NCI-H187 (cell line): ENCODE measurements at places on chromosomes 2 and 18.

DNA sequence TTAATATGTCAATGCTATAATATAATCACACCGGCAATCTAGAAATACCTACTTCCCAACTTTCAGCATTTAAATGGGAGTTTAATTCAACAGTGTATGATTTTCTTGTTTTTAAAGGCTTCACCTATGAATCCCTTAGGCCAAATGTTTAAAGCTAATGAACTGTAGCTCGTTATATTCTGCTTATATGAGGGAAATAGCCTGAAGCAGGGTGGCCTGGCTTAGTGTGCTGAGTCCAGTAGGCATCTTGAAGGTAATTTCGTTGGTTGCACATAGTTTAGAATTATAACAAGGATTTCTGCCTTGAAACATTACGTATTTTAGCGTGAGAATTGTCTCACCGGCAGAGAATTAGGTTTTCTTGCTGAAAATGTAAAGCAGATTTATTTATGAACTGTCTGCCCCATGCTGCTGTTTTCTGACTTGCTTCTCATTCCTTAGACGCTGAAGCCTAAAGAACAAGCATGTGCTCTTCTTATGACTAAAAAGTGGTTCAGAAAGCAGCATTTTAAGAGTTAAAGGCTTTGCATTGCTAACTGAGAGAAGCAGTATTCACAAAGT, 433.7 kb upstream of the RAB12 start:
- no peak for DNase-seq

- DNase-seq = no peak
Observed at GRCh38 chr18:24420551-24420950, 5.9 kb upstream of the IMPACT start.

DNA sequence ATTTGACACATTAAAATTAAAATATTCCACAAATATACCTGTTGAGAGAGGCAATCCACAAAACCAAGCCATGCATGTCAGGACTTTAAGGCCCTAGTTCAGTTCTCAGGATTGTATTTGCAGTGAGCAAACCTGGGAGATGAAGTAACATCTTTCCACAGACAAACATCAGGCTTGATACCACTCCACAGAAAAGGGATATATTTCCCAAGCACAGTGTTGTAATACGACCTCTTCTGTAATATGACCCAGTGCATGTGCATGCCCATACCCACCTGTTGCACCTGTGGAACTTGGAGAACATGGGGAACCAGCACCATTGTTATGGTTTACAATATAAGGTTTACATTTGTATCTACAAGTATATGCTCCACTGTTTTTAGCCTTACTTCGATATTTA, 184.0 kb downstream of the PDE11A start:
- no peak for DNase-seq

GRCh38 chr2:171598713-171599319, 76.5 kb downstream of the CYBRD1 start:
- no peak for DNase-seq

DNA sequence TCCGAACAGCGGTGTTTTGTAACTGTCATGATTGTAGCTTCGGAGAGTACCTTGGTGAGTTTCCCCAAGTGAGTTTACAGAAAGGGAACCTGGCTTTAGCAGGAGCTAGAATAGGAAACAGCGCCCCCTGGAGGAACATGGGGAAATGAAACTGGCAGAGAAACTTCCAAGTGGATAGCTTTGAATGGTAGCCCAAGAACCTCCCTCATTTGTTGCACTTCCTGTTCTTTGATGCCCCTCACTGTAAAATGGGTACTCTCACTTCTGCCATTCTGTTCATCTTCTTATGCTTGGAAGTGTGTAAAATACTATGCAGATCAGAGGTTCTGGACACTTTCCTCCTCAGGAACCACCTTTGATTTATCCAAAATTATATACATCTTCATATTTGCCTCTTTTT, 36.2 kb downstream of the CHST10 start:
- peak; percentile 80 for DNase-seq

DNA sequence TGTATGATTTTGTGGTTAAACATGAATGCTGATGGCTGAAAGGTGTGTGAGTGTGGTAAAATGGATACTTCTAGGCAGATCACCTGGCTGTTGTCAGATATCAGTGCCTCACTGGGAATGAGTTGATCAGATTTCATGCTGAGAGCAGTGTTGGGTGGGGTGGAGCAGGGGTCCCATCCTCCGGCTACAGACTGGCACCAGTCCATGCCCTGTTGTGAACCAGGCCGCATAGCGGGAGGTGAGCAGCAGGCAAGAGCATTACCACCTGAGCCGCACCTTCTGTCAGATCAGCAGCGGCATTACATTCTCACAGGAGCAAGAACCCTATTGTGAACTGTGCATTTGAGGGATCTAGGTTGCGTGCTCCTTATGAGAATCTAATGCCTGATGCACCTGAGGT, 78.7 kb downstream of the GLI2 start:
- DNase-seq = no peak

DNA sequence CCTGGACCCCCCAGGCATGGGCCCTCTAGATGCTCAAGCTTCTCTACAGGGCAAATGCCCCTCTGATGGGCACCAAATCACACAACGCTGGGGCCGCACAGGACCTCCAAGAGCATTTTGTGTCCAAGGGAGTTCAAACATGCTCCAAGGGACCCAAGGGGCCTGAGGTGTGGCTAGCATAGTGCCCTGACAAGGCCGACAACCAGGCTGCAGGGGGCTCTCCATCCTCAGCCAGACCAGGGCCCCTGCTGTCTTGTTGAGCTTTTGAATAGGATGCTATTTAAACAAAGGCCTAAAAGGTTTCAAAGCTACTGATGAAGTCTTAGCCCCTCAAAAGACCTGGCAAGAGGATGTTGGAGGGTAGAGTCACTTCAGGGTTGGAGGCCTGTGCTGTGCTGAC, 33.1 kb downstream of the EN1 start:
- no peak for DNase-seq

DNA sequence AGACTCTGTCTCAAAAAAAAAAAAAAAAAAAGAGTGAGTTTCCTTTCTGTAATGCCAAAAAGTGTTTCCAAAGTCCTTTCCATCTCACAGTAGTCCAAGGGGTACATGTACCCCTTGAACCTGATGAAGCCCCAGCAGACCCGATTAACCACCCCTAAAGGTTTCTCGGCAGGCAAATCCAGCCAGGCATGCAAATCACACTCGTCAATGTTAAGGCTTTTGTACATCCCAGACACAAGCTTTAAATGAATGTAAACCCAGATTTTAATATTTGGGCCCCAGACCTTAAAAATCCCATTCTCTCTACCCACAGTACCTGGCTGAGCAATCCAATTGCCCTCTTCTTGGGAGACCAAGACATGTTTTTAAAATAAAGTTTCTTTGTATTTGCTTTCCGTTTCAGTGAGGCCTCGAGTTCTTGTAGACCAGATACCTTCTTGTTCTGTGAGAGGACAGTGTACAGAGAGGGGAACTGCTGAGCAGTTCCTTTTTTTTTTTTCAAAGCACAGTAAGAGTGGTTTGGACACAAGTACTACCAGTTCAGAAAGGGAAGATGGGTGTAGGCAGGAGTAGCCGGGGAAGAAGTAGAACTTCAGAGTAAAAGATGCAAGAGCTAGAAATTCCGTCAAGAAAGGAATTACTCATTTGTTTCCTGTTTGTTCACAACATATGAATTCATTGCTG, at the start of gene NLRC4:
TSS of gene NLRC4 (minus strand) at position 465 of the 684 bp plus-strand sequence. CDS start 8,111 bp downstream, outside the sequence.
- DNase-seq = no peak

DNA sequence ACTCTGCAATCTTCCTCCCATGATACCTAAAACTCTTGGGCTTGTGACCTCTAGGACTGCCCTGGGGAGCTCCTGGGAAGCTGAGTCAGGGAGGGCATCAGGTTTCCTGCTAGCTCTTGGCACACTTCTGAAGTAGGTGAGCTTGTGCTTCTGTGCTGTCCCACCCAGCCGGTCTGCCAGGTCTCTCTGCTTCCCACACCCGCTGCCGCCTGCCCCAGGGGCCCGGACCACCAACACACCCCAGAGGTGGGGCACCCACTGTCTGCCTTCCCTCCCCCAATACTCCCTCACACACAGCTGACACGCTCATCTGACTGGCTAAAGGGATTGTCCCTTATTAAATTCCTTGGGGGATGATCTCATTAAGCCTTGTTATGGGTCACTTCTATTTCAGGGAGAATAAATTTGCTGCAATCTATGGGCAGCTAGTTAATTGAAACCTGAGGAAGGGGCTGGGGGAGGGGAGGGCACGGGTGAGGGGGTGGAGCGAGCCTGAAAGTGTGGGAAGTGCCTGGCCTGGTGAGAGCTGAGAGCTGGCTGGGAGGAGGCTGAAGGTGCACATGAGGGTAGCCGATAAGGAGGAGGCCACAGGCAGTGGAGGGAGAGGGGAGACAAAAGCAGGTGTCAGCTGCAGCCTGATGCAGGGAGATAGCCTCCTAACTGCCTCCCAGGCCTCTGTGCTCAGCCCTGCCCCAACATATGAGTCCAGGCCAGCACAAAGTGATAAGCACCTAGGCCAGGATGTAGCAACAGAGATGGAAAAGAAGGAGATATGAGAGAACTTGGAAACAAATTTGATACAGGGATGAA, 48.8 kb downstream of the HAUS1 start:
- no peak for DNase-seq

DNA sequence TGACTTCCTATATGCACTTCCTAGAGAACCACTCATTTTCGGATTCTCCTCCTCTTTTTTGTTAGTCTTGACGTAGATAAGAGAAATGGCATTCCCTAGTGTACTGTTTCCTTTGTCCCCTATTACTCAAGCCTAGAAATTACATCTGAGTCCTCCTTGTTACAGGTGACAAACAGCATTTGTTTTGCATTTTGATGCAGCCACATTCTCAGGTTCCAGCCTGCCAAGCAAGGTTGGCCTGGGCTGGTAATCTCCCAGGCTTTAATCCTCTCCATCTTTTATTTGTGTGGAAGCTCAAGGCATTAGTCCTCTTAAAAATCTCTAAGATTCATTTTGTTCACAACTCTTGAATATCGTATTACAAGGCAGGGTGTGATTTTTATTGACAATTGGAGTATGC, 318.0 kb upstream of the NRP2 start:
- DNase-seq = peak; percentile 27

- DNase-seq = no peak
Observed at GRCh38 chr2:10830203-10830602, 17.6 kb upstream of the PDIA6 start.

- no peak for DNase-seq
Observed at GRCh38 chr2:172953411-172953810, 122.2 kb upstream of the MAP3K20 start.

DNA sequence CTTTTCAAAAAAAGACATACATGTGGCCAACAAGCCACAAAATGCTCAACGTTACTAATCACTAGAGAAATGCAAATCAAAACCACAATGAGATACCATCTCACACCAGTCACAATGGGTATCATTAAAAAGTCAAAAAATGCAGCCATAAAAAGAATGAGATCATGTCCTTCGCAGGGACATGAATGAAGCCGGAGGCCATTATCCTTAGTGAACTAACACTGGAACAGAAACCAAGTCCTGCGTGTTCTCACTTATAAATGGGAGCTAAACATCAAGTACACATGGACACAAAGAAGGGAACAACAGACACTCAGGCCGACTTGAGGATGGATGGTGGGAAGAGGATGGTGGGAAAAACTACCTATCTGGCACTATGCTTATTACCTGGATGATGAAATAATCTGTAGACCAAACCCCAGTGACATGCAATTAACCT, 17.8 kb upstream of the ATL2 start:
- no peak for DNase-seq

- DNase-seq = no peak
Observed at GRCh38 chr18:3710712-3711301, 260.8 kb downstream of the TGIF1 start.

DNA sequence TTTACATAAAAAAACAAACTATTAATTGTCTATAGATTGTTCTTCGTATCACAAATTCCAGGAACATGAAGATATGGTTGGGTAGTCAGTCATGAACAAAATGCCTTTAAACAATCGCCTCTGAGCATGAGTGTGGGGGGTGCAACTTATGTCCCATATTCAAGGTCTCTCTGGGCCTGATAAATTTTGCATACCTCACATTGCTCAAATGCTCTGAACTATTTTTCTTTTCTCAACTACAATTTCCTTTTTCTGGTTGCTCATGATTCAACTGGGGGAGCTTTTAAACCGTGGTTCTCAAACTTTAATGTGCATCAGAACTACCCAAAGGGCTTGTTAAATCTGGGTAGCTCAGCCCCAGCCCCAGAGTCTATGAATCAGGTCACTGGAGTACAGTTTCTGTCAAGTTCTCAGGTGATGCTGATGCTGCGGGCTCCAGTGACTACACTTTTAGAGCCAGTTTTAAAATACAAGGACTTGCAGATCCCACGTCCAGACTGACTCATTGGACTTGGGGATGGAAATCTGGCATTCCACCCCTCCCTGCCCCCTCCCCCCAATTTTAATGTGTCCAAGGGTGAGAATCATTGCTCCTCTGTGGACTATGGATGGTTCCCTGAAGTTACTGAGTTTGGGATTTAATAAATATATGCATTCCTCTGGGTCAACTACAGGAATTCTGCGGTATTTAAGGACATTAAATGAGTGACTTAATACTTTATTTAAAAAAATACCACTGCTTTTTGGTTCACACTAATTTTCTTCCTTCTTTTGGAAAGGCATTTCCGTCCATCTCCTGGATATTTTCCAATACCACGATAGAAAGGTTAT, 1.5 kb upstream of the GPD2 start:
- DNase-seq = no peak

DNA sequence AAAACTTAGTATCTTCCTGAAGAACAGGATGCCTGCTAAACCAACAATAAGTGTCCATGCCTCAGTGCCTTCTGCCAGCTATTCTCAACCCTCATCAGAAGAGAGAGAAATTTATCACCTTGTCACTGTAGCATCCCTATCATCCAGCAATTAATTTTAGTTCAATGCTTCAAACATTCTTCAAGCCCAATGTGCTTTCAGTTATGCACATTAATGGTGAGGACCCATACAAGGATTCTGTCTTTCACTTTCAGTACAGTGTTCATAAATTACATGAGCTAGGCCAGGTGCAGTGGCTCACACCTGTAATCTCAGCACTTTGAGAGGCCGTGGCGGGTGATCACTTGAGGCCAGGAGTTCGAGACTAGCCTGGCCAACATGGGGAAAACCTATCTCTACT, 47.0 kb upstream of the MSH6 start:
- no peak for DNase-seq

- no peak for DNase-seq
Observed at GRCh38 chr2:201204655-201205514, 21.9 kb downstream of the CASP10 start.

GRCh38 chr18:62610701-62611411, 88.0 kb downstream of the ZCCHC2 start:
- no peak for DNase-seq

DNA sequence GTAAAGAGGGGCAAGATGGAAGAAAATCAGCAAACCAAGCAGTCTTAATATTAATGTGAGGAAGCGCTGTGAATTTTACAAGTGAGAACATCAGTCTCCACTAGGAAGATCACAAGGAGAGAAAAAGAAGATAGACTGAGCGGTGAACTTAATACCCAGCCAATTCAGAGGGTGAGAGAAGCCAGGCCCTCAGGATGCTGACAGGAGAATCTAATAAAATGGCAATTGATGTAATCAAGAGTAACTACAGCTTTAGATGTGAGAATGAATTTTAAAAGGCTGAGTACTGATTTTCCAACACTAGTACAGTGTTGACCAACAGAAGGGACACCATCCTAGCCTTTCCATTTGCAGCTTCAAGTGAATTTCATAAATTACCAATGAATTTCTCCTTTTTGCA, 35.7 kb upstream of the SIX2 start:
- DNase-seq = no peak
